ENCODE measurements at places on chromosomes 13 and 19.

DNA sequence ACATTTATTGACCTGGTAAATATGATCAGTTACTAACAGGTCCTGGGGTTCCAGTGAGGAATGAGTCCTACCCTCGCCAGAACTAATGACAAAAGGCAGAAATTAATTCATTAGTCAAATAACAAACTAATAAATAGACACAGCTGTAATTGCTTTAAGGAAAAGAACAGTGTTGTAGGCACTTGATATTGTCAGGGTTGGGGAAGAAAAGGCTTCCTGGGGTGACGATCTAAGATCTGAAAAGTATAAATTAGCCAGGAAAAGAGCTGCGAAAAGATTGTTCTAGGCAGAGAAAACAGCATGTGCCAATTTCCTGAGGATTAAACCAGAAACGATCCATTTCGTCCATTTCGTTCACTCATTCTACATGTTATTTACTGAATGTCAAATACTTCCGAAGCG, 670 bp upstream of the CHAF1A start:
- DNase-seq, result peak; percentile 49

GRCh38 chr19:51803519-51803918, 8.6 kb downstream of the FPR3 start:
- DNase-seq, result no peak

- no peak for DNase-seq
Measured at GRCh38 chr19:50460161-50460765, 16.0 kb upstream of the EMC10 start.

DNA sequence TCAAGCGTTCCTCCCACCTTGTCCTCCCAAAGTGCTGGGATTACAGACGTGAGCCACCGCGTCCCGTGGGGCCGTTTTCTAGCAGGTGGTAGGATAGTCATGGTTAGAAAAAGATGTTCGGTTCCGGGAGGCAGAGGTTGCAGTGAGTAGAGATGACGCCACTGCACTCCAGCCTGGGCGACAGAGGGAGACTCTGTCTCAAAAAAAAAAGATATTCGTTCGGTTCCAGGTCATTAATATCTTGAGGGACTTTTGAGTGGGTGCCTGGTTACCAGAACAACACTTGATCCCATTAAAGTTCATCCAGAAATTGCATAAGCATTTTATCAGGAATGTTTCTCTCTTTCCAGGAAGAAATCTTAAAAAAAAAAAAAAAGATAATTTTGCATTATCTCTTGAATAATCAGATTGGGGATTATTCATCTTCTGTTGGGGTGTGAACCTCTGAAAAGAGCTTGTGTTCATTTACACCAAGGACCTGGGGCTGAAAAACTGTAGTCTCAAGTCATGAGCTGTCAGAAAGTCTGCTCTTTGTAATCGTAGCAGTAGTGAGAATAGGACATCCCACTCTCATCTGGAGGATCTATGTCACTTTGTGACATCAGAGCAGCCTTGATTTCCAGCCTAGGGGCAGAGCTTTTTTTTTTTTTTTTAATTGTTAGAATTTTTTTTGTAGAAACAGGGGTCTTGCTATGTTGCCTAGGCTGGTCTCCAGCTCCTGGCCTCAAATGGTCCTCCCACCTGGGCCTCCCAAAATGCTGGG, 1.0 kb upstream of the ETHE1 start:
- DNase-seq, result peak; percentile 95

DNA sequence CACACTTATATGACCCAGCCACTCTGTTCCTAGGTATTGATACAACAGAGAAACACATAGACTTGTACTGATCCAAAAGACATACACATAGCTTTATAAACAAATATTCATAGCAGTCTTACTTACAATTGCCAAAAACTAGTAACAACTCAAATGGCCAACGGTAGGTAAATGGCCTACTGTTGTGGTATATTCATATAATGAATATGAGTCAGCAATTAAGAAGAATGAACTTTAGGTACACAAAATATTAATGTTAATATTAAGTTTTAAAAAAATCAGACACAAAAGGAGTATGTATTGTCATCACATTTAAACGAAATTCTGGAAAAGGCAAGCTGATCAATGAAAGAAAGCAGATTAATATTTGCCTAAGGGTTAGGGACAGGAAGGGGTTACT, 19.7 kb downstream of the KPNA3 start:
- no peak for DNase-seq

DNA sequence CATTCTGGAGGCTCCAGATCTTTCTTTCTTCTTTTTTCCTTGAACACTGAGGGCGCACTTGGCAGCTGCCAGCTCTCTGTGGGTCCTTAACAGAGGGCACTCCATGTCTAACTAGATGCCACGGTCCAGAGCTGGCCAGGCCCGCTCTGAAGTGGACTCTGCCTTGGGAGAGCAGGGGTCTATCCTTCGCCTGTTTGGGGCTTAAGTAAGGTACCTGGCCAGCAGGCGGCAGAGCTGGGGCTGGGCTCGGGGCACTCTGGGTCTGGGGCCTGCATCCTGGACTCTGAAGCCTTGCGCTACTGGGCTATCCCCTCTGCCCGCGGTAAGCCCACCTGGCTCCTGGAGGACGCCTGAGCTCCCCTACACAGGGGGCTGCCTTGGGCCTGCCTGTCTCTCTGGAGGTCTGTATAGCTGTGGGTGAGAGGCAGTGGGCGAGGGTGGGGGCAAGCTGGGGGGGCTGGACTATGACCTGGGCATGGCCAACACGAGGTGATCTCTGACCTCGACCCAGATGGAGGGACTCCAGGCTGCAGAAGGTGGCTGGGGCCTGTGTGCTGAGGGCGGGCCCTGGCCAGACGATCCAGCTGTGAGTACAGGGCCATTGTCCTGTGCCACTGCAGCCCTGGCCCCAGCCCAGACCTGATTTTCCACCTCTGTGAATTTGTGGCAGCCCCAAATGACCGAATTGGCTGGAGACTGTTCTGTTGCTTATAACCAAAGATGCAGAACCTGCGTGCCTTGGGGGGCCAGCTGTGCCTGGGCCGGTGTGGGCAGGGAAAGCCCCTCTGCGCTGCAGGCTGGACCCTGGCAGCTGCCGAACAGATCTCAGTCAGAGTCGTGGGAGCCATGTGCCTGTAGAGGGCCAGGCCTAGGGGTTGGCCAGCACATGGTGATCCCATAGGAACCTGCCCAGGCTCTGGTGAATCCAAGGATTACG, 26.5 kb downstream of the CEBPG start:
- no peak for DNase-seq

DNA sequence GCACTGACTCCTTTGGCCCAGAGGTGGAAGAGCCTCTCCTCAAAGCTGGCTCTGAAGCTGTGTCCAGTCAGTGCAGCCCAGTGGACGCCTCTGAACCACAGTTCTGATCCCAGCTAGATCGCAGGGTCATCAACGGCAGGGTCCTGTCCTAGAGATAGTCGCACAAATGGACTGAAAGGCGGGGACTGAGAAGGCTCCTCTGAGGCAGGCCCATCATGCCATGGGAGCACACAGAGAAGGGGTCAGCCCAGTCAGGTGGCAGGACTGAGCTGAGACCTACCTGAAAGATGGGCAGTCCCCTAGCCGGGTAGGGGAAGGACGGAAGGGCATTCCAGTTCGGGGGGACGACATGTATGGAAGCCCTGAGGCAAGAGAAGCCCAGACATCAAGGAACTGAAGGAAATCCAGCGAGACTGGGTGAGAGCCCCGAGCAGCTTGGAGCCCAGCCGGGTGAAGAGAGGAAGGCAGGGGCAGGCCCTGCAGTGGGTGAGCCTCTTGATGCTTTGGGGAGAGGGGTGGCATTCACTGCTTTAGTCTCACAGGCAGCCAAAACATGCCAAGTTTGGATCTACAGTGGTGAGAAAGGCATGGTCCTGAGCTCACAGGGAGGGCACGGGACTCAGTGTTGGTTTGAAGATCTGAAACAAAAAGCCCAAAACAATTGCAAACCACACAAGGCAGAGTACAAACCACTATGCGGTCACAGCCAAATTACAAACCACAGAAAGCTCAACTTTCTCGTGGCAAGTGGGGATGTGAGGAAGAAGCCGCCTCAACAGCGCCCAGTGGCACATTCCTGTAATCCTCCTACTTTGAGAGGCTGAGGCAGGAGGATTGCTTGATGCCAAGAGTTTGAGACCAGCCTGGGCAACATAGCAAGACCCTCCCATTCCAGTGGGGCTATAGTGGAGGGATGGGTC, 10.0 kb downstream of the CALM3 start:
- no peak for DNase-seq

DNA sequence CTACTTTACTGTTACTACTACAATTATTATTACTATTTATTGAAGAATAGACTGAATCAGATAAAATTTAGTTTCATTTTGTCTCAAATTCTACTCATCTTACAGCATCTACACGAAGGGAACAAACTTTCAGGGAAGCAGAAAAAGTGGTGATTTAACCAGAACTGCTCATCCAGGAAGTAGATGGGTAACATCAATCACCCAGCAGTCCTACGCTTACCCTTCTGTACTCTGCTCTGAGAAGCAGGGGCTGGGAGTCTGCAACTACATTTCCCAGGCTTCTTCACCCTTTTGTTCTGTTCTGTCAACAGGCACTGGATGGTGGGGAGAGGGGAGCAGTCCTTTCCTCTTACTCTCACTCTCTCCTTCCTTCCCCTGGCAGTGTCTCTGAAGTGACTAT, 31.4 kb upstream of the GGACT start:
- no peak for DNase-seq

GRCh38 chr13:113723410-113724015, 35.5 kb upstream of the TMEM255B start:
- DNase-seq, result no peak

DNA sequence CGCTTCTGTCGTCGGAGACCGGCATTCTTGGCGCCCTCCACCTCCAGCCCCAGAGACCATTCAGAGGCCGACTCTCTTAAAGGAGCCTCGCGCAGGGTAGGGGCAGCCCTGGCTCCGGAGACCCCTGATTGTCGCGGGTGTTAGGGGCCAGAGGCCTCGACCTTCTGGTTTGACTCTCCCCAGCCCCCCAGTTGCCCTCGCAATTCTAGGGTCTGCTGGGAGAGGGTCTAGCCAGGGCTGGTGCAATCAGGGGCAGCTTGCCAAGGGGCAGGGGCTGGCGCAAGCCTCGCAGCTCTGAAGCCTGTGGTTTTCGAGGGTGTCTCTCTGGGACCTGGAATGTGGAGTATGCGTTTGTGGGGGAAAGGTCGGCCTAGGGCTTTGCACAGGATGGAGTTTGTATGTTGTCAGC, 1.6 kb upstream of the SLC7A10 start:
- no peak for DNase-seq

- no peak for DNase-seq
Measured at GRCh38 chr13:90485436-90485835, 862.1 kb upstream of the MIR17HG start.

DNA sequence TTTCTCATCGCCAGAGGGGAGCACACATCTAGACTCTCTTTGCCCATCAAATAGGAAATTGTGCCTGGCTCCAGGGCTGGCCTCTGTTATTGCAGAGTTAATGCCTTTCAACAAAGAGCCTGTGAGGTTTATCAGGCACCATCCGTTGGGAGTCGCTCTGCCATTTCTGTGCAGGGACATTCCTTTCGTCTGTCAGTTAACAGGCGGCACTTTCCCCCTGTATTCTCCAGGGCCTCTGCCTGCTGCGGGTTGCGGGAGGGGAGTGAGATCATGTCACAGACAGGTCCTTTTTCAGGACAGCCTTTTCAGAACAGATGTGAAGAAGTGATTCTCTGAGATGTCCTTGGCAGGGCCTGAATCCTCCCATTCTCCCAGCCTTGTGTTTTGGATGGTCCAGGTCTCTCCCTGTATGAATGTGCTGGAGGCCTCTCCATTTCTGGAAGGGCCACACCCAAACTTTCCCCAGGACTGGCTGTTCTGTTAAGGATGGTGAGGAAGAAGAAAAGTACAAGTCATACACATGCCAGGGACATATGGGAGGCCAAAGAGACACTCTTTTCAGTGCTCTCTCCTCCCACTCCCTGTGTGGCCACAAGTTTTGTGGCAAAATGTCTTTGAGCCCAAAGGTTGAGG, 14.9 kb downstream of the SERP2 start:
- no peak for DNase-seq

DNA sequence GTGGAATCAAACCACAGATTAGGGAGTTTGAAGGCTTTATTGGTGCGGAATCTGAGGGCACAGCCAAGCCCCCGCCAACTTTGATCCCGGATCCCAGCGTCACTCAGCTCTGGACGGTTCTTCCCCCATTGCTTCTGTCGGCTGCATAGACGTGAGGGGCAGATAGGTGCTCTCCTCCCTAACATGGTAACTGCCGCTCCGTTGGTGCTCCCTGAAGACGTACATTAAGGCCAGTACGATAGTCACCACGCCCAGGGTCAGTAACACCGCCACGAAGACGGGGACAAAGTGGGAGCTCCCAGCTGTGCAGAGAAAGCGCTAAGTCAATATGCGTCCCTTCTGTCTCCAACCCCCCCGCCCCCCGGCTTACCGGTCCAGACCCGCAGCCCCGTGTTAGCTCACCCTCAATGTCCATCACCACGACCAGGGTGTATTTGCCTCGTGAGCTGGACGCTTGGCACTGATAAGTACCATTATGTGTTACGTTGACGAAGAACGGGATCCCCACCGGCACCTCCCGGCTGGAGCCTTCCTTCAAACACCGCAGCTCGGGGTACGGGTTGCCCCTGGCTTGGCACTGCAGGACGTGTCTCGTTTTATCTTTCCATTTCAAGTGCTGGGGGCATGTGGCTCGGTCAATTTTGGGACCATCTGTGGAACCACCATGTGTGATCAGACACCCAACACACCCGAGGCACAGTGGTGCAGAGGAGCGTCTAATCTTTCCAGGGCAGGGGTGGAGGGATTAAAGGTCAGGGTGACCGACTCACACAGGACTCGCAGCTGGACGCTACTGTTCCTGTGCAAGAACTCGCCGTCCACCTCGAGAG, 644 bp upstream of the RAVER1 start:
- DNase-seq, result peak; percentile 84

- no peak for DNase-seq
Measured at GRCh38 chr13:33913829-33914228, 95.9 kb downstream of the RFC3 start.

DNA sequence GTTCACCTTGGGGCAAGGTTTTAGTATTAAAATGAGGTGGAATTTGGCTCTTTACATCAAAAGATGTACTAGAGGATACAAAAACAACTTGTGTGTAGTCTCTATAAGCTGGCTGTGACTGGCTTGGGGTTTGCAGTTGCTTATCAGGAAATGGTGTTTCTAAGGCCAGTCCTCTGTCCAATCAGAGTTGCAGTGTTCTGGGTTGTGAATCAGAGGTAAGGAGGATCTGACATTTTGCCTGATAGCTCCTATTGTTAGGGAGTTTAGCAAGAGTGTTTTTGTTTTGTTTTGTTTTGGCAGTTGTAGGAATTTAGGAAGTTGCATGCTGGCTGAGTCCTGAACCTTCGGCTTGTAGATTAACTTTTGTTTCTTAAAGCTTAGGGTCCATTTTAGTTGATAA, 20.1 kb upstream of the ESD start:
- DNase-seq, result no peak
